H1 (cell line): ENCODE measurements at places on chromosomes 3 and 15.

DNA sequence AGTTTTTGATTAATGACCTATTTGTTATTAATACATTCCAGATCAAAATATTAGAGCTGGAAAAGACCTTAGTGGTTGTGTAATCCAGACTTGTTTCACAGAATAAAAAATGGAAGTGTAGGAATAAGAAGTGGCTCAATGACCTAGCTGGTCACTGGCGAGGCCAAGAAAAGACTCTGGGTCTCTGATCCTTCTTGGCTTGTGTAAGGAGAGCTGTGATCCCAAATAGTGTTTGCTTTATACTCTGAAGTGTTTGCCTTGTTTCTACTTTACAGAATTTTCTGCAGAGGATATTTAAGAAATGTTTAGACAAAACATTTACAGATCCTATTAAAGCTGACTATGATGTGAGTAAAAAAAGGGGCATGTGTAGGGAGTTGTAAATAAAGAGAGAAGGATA is 7.1 kb downstream of the C3orf85 start:
- DNase-seq = no peak

GRCh38 chr3:183319371-183319770 is 66.3 kb downstream of the B3GNT5 start:
- DNase-seq = no peak

DNA sequence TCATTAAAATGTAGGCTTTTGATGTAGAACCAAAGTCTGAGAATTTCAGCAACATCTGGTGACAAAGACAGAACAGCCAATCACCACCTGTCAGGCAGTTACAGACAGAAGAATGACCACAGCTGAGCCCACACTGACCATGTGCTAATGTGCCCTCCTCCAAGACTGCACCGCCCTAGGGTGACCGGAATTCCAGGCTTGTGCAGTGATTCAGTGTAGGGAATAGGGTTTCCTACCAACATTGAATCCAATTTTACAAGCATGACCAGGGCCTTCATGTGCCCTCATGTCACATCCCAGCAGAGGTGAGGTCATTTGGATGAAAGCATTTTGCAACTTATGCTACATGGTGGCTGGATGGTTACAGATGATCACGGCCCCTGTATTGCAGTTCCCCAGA is 412.5 kb downstream of the SOX2 start:
- no peak for DNase-seq

DNA sequence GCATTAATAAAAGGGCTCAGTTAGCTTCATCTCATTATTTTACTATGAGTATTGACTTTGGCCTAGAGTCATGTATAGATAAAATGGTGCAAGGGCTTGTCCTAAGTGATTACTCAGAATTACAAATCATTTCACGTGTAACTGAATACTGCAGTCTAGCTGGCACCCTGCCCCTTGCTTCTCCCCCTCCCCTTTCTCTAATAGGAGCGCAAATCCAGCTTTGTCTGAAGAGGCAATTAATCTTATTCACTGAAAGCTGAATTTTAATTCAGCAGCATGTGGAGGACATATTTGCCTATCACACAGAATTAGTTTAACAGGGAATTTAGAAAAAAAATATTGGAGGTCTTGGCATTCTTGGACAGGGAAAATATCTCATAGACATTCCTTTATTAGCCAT is 412.1 kb upstream of the DPH6 start:
- DNase-seq = no peak

- no peak for DNase-seq
These were observed 3.8 kb upstream of the LCTL start for GRCh38 chr15:66569461-66570137.

- DNase-seq = no peak
These were observed 54.9 kb downstream of the EPHB3 start for GRCh38 chr3:184616436-184616835.
